ENCODE measurements at places on chromosomes 16 and 17.

DNA sequence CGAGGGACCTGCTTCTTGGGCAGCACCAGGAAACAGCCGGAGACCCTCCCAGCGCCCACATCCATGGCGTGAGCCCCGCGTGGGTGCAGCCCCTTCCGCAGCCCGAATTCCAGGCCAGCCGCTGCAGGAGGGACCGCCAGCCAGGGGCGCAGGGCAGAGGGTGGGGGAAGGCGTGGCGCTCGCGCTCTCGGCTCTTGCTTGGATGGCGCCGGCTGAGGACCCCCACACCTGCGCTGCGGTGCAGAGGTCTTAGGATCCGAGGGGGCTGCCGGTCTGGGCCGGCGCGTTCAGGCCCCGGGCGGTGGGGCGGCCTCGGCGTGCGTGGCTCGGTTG lies 28.8 kb downstream of the ACTG1 start:
- no peak for DNase-seq

DNA sequence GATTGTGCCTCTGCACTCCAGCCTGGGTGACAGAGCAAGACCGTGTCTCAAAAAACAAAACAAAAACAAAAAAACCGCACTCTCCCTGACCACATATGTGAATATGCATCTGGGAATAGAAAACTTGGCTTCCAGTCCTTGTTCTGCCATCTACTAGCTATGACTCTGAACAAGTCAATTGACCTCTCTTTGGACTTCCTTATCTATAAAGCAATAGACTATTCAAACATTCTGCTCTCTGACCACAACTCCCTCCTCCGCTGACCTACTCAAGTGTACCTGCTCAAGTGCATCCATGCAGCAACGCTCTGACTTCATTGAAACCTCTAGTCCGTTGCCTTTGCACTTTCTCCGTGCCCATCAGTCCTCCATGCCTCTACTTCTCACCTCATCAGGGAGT lies 52.6 kb upstream of the KDM6B start:
- DNase-seq, result no peak

- no peak for DNase-seq
These were observed 1304.7 kb downstream of the CDH8 start for GRCh38 chr16:60731329-60732050.

DNA sequence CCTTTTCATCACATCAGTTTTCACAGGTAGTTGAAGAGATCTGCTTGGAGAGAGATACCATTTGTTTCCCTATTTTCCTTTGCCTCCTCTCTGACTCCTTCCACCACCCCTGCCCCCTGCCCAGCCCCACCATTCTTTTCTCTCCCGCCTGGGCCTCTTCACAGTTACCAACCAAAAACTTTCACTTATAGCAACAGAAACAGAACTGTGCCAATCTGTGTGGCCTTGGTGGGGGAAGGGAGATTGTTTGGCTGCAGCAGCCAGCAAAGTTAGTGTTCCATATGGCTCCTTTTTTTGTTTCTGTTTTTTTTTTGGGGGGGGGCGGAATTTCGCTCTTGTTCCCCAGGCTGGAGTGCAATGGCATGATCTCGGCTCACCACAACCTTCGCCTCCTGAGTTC lies 17.2 kb upstream of the ARL4D start:
- no peak for DNase-seq

DNA sequence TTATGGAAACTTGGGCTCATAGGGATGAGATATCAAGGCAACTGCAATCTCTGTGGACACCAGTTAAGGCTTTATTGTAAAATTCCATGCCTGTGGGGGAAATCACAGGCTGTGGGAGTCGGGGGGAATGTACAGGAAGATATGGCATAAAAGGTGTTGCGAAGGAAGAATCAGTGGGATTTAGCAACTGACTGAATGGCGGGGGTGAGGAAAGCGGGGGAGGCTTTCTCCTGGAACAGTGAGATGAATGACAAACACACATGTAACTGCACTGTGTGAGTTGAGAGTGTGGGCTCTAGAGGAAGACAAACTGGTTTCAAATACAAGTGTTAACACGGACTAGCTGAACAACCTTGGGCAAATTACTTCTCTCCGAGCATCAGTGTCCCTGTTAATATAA lies 143.7 kb downstream of the PRKCB start:
- DNase-seq, result no peak

GRCh38 chr17:1347589-1348323 lies 52.3 kb downstream of the YWHAE start:
- DNase-seq, result no peak

DNA sequence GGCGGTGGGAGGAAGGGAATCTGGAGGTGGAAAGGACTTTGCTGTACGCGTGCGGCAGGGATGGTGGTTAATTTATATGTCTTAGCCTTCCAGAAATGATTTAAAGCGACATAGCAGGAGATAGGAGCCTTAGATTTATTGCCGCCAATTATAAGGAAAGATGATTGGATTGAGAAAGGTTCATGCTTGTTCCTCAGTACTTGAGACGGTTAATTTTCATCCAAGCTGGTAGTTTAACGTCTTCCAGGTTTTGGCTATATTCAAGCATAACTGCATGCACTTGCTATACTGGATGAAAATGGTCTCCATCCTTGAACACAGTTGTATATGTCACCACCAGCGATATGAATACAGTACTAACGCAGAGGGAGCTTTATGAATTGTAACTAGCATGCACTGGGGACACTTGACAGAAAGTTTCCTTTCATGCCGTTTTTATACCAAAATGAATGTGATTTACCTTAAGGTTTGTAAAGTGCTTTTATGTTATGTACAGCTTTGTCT lies 610 bp upstream of the PEX12 start:
- no peak for DNase-seq

- DNase-seq, result no peak
These were observed 47.1 kb downstream of the TVP23C start for GRCh38 chr17:15516150-15516549.
